ENCODE measurements at places on chromosomes 2 and 18.

DNA sequence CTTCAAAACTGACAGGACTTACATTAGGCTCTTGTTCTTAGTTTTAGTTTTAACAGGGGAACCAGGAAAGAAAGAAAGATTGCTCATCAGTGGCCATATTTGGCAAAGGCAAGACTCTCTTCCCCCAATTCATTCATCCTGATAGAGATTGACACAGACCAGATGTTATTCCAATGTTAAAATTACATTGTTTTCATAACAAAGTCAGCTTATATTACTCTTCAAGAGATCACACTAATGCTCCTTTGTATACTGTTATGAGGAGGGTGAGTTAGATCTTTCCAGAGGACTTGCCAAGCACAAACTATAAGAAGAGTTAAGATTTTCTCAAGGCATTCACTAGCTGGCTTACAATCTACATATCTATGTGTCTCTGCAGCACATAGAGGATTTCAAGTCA, 252.1 kb downstream of the SLC8A1 start:
- DNase-seq, result no peak

DNA sequence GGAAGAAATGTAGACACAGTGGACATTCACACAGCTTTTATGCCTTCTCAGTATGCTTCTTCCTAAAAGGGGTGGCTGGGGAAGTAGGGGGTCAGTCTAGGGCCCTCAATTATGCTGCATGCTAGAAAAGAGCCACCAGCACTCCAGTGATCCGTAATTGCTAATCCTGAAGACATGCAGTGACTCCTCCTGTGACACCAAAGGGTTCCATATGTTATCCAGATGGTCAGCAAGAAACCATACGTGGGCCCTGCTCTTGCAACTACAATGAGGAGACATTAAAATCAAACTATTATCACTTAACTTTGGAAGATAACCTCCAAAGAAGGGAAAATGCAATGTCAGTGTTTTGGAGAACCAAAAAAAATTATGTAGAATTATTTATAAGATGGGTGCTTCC, 143.4 kb upstream of the LYPD1 start:
- no peak for DNase-seq

GRCh38 chr2:53210538-53210937, 557.1 kb upstream of the CHAC2 start:
- no peak for DNase-seq

- no peak for DNase-seq
Measured at GRCh38 chr2:47249157-47249900, 94.2 kb upstream of the STPG4 start.

GRCh38 chr2:158412206-158412605, 44.3 kb downstream of the CCDC148 start:
- DNase-seq, result no peak
